ENCODE measurements at places on chromosomes 3 and 15.

DNA sequence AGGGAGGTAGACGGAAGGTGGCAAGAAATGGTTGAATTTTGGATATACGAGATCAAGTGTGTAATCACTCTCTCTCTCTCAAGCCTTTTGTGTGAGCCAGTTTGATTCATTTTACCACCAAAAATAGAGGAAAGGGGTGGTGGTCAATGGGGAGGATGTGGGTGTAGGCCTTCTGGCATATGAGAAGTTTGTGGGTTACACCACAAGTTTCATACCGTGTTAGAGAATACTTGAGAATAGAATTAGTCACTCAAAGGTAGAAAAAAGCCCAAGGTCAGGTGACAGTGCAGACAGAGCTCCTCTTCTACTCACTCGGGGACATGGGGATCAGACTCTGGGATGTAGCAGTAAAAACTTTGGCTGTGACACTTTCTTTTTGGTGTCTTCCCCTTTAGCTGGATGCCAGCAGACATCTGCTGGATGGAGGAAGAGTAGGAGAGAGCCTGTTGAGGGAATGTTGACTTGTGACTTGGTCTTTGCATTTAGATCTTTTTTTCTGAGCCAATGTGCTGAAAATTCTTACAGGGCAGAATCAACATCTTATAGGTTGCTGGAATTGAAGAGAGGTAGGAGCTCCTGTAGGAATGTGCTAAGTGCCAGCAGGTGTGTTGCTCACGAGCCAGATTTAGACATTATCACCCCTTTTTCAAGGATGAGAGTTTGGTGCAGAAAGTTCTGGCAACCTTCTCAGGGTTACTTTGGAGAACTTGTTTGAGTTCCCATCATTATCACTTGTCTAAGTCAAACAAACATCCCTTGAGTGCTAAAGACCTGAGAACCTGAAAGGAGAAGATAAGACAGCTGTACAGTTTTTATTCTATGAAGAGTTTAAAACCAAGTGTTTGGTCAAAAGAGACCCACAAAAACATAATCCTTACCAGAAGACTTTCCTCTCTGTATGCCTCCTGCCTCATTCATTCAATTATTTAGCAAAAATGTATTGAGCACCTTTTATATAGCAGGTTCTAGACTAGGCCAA lies 43.9 kb upstream of the RYK start:
- peaks cover 3% of the 10 kb centered on the region for H3K27me3 ChIP-seq
- H3K27ac ChIP-seq, result no peak overlapping the region
- no peak overlapping the region for H3K4me3 ChIP-seq
- peaks cover 12% of the 10 kb centered on the region for H3K4me1 ChIP-seq
- DNase-seq, result no peak
- H3K36me3 ChIP-seq, result no peaks in the 10 kb centered on the region

GRCh38 chr15:79991826-79992225 lies 20.8 kb upstream of the BCL2A1 start:
- H3K4me3 ChIP-seq, result no peak overlapping the region
- no peak for DNase-seq
- H3K27ac ChIP-seq, result no peak overlapping the region
- no peaks in the 10 kb centered on the region for H3K4me1 ChIP-seq

- no peak overlapping the region for H3K4me3 ChIP-seq
- no peak overlapping the region for H3K27ac ChIP-seq
- peaks cover 2% of the 10 kb centered on the region for H3K27me3 ChIP-seq
- H3K4me1 ChIP-seq, result peaks cover 24% of the 10 kb centered on the region
- no peak for DNase-seq
- H3K36me3 ChIP-seq, result peaks cover 16% of the 10 kb centered on the region
Observed at GRCh38 chr3:172275586-172275985, 172.7 kb downstream of the GHSR start.

GRCh38 chr3:80978216-80978969 lies 783.1 kb downstream of the GBE1 start:
- no peaks in the 10 kb centered on the region for H3K4me1 ChIP-seq
- H3K4me3 ChIP-seq, result no peak overlapping the region
- H3K27me3 ChIP-seq, result no peaks in the 10 kb centered on the region
- H3K27ac ChIP-seq, result no peak overlapping the region

- no peak for DNase-seq
- H3K4me1 ChIP-seq, result no peaks in the 10 kb centered on the region
- H3K4me3 ChIP-seq, result no peak overlapping the region
- H3K36me3 ChIP-seq, result peaks cover 6% of the 10 kb centered on the region
- H3K27ac ChIP-seq, result no peak overlapping the region
Observed at GRCh38 chr3:150754896-150755295, 8.1 kb downstream of the SIAH2 start.

DNA sequence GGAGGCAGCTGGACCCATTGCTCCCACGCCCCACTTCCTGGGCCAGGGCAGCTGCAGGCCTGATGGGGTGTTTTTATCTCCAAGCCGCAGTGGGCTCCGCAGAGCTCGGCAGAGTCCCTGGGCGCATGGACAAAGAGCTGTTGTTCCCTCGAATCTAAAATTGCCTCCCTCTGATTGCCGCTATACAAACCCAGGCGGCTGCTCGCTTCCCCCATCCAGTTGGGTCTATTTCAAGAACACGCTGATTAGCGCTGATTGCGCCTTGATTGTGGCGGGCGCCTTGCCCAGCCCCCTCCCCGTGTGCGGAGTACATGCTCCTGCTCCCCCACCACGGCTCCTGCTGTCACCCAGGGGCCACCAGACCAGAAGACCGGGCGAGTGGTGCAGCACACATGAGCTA lies 43.4 kb upstream of the SLC6A1 start:
- H3K27ac ChIP-seq, result no peak overlapping the region
- H3K27me3 ChIP-seq, result peaks cover 5% of the 10 kb centered on the region
- no peak overlapping the region for H3K4me3 ChIP-seq
- DNase-seq, result no peak

GRCh38 chr15:95017666-95018328 lies 786.4 kb downstream of the MCTP2 start:
- H3K4me1 ChIP-seq, result no peaks in the 10 kb centered on the region
- H3K27ac ChIP-seq, result no peak overlapping the region
- H3K36me3 ChIP-seq, result no peaks in the 10 kb centered on the region

GRCh38 chr3:111726788-111727305 lies 131.7 kb upstream of the ZBED2 start:
- no peak overlapping the region for H3K4me3 ChIP-seq
- H3K36me3 ChIP-seq, result peaks cover 4% of the 10 kb centered on the region
- H3K27ac ChIP-seq, result no peak overlapping the region
- no peaks in the 10 kb centered on the region for H3K27me3 ChIP-seq

DNA sequence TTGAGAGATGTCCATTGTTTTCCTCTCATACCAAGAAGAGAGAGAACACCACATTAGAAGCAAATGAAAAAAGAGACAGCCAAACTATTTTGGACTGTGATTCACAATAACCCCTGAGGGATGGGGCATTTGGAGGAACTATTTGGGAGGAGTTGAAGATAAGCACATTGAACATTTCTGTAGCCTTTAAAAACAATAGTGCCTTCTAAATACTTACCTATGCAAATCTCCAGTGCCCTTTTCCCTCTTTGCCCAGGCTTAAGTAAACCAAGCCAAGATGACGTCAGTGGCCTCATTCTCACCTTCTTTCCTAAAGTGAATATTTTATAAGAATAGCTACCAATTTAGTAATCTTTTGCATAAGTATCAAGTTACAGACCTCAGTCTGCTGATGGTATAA lies 89.7 kb upstream of the COL8A1 start:
- no peak overlapping the region for H3K4me3 ChIP-seq
- H3K27ac ChIP-seq, result no peak overlapping the region
- H3K36me3 ChIP-seq, result no peaks in the 10 kb centered on the region
- no peaks in the 10 kb centered on the region for H3K27me3 ChIP-seq
- H3K4me1 ChIP-seq, result peaks cover 31% of the 10 kb centered on the region

DNA sequence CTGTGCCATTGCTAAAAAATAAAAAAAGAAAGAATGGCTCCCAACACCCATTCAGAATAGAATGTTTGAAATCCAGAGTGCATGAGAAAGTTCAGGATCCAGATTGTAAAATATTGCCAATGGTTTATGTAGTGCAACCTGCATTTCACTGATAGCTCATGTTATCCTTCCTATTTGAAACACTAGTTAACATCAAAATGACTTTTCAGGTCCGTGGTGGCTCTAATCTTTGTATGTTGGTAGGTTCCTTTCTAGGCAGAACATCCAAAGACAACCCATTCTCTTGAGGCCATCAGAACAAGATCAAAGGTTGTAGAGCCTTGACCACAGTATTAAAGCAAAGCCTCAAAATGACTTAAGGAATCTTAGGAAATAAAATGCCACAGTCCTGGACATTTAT lies 51.0 kb downstream of the PLCL2 start:
- H3K36me3 ChIP-seq, result no peaks in the 10 kb centered on the region
- H3K27ac ChIP-seq, result no peak overlapping the region
